ENCODE measurements at places on chromosomes 3 and 15.

DNA sequence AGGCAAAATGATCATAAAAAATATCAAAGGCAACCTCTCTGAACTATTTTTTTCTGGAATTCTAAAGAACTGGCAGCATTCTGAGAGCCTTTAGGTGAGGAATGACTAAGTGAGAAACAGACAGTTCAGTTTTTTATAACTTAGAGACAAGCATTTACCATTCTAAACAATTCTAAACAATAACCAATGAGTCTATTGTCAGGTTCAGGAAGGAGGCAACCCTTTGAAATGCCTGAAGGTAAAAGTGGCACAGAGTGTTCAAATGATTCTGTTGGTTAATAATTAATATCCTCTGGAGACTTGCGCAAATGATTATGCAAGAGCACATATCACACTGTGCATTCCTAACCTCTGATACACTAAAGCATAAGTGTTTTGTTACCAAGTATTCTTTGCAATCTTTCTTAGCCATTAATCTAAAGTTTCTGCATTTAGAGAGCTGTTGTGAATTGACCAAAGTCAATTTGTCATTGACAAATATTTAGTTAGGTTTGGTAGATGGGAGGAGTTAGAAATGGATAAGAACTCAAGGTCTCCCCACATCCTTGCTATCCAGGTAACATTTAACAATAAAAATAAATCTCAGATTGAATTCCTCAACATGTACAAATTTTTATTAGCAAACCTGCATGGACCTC is 9.2 kb upstream of the TGFBR2 start:
- no peak for DNase-seq

DNA sequence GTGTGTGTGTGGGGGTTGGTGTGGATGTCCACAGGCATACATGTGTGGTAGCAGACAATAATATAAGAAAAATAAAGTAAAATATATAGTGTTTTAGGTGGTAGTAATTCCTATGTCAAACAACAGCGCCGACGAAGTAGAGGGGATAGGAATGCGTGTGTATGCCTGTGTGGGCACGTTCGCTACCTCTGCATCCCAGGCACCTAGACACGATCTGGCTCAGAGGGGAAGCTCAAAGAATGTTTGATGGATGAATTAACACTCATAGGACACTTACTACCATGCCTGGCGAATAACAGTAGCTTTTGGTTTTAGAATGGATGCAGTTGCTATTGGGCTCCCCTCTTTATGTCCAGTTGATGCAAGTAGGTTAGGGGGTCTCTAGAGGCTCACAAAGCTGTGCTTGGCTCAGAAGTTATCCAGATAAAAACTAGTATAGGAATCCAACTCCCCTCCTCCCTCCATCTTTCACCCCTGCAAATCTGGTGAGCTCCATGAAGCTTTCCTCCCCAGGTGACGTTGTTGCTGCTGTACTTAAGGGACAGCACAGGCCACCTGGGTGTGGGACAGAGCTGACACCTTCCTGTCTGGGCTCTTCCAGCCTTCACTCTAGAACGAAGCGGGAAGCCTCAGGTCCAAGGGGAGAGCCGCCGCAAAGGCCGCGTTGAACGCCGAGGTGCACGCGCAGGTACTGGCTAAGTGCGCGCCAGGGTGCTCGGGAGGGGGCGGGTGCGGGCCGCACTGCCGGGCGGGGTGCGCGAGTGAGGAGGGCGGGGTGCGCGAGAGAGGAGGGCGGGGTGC is 192.6 kb upstream of the LYSMD4 start:
- DNase-seq, result peak; percentile 59

- DNase-seq, result no peak
Measured at GRCh38 chr3:87073496-87074145, 82.7 kb upstream of the VGLL3 start.

- DNase-seq, result no peak
Measured at GRCh38 chr3:188760408-188760807, 411.4 kb upstream of the TPRG1 start.

DNA sequence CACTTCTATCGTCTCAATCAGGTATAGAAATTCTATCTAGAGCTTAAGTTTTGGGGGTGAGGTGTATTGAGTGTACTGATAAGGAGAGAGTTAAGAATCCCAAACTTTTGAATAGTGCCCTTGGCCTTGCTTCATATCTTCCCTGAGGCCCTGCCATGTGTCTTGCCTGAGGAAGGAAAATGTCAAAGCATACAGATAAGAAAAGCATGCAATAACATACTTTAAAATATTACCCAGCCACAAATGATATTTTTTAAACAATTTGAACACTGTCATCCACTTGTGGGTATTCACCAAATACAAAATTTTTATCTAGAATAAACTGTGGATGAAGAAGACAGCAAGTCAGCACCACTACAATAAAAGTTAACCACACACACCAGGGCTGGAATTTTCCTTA is 631.0 kb upstream of the ALCAM start:
- DNase-seq, result no peak

DNA sequence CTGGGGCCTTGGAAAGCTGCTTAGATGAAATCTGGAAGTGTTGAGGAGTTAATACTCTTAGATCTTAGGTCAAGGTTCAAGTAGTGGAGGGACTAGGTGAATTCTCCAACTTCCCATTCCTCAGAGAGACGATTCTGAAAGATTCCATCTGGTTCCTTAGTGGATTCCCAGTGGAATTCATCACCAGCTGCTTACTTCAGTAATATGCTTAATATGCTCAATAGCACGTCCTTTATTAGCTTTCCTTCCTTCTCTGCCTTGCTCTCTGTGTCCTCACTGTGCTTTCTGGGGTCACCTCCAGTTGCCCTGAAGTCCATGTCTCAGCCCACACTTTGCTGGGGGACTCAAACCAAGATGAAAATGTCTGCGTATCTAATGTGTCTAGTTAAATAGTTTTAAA is 31.0 kb downstream of the CEP63 start:
- no peak for DNase-seq

DNA sequence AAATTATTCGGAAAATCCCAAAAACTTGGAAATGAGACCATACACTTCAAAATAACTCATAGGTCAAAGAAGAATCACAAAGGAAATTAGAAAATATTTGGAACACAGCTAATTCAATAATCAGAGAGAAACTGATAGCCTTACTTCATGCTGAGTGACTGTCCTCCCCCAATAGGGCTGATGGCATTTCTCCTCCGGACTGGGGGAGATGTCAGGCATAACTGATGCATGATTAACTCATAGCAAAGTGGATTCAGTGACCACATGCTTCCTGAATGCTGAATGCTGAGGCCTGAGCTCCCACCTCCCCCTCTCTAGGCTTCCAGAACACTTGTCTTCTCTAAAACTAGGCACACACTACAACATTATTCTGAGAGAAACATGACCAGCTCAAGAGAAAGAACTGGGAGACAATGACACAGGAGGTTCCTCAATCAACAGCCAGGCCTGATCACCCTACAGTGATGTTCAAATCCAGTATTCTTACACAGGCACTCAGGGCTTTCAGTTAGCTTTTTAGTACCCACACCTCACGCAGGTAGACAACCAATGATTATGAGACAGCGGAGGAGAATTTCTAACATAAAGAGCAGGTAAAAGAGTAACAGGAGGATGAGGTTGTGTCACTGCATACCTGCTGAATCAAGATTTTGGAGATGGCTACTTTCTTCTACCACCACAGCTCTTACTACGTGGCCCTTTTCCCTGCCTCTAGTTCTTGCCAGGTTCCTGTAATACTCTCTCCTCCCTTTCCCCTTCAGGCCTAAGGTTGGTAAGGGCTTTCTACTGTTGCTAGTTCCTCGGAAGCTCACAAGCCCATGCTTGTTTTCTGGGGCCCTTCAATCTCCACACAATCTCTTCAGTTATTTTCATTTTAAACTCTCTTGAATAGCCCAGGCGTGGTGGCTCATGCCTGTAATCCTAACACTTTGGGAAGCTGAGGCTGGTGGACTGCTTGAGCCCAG is 96.1 kb downstream of the FMN1 start:
- no peak for DNase-seq

GRCh38 chr3:117630885-117631284 is 921.3 kb downstream of the TUSC7 start:
- no peak for DNase-seq

- DNase-seq, result no peak
Measured at GRCh38 chr3:94294806-94295205, 231.9 kb downstream of the NSUN3 start.

- no peak for DNase-seq
Measured at GRCh38 chr3:133130168-133130567, 92.0 kb downstream of the TMEM108 start.

- DNase-seq, result no peak
Measured at GRCh38 chr3:53749448-53749847, 96.8 kb downstream of the CHDH start.

- no peak for DNase-seq
Measured at GRCh38 chr15:90845201-90845949, 23.0 kb upstream of the FURIN start.

GRCh38 chr3:112013058-112013783 is 14.5 kb downstream of the TAGLN3 start:
- peak; percentile 15 for DNase-seq

DNA sequence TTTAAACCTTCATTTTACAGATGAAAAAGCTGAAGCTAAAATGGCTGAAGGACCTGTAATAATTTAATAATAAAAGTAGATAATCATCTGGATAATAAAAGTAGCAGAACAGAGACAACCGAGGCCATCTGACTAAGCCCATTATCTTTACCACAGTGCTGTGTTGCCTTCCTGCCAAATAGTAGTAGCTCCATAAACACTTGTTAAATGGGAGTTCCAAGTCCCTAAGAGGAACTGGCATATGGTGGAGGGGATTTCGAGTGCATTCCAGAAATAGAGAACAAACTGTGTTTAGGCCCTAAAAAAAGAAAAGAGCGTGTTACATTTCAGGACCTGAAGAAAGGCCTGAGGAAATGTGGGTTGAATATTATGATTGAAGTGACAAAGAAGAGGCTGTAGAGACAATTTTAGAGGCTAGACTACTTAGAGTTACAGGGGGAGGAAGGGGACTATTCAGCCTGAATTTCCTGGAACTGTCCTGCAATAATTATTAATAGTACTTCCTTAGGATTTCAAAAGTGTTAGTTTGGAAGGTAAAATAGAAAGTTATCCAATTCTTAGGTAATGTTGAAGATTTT is 424.3 kb downstream of the ROBO2 start:
- no peak for DNase-seq

- no peak for DNase-seq
Measured at GRCh38 chr3:171491361-171491760, 31.2 kb upstream of the TNIK start.

DNA sequence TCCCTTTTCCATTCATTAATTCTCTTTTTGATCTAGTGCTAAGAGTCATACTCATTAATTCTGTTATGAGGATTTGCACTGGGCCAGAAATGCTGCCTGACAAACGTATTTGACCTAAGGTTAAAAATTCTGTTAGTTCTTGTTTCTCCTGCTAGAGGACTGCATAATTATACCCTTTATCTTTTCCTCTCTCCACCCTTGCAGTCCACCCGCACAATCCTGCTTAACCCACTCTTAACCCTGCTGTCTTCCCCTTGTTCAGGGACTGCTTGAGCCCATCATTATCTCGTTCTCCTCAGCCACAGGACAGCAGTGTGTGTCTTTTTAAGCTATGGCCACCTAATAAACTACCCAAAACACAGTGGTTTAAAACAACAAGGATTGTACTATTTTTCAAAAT is 31.1 kb upstream of the DYNC1LI1 start:
- DNase-seq, result no peak

GRCh38 chr3:175336406-175337133 is 477.4 kb downstream of the NAALADL2 start:
- no peak for DNase-seq

DNA sequence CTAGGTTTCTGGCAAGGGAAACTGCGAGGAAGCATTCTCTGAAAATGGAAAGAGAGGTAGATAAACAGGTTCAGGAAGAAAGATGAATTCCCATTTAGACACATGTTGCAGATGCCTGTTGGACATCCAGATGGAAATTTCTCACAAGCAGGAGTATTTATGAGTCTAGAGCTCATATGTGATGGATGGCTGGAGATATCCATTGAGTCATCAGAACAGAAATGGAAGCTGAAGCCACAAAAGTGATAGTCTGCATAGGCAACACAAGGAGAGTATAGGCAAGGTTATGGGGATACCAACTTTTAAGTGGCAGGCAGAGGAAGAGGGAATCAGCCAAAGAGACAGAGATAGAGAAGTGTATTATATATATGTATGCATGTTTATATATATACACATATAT is 6.3 kb upstream of the RAMAC start:
- no peak for DNase-seq

- no peak for DNase-seq
Measured at GRCh38 chr15:73954188-73955145, 28.2 kb downstream of the LOXL1 start.

GRCh38 chr3:122074621-122075265 is 19.6 kb downstream of the CD86 start:
- DNase-seq, result no peak

- peak; percentile 12 for DNase-seq
Measured at GRCh38 chr3:14203521-14204079, 25.0 kb downstream of the LSM3 start.

DNA sequence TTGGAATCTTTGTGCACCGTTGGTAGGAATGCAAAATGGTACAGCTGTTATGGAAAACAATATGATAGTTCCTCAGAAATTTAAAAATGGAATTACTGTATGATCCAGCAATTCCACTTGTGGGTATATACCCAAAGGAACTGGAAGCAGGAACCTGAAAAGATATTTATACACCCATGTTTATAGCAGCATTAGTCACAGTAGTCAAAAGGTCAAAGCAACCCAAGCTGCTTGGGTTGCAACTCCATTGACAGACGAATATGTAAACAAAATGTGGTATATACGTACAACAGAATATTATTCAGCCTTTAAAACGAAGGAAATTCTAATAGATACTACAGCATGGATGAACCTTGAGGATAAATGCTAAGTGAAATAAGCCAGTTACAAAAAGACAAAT is 35.0 kb upstream of the CAPN3 start:
- no peak for DNase-seq

DNA sequence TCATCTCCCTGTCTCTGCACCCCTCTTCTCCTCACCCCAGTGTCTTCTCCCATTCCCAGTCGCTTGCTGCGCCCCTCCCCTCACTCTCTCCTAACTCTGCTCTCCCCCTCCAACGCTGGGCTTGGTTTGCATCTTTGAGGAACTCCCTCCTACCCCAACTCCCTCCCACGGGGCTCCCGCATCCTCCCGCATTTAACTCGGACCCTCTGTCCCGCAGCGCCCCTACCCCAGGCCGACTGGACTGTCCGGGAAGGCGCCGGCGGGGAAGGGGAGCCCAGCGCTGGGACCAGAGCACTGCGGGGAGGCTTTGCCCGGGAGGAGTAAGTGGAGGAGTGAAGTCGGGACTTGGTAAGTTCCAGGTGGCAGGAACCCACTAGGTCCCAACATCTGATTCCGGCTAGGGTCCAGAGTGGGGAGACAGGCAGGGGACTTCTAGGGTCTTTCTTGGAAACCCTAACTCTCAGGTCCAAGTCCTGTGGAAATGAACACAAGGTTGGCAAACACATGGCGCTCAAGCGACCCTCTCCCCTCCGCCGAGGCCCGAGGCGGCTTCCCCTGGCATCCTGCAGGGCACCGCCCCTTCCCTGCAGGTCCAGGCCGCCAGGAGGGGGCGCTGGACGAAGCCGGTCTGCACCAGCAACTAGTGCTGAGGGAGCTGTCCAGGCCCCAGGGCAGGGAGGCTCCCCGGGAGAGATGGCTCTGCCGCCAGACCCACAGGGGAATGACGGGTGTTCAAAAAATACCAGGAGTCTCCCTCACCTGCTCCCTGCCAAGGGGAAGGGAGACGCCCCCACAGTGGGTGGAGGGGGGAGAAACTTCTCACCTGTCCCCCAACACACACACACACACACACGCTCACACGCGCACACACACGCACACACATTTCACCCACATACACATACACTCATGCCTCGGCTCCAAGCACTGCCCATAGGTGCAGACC is 53.2 kb downstream of the LHFPL4 start:
- DNase-seq, result peak; percentile 70
